ENCODE measurements at places on chromosomes 6 and 20.

DNA sequence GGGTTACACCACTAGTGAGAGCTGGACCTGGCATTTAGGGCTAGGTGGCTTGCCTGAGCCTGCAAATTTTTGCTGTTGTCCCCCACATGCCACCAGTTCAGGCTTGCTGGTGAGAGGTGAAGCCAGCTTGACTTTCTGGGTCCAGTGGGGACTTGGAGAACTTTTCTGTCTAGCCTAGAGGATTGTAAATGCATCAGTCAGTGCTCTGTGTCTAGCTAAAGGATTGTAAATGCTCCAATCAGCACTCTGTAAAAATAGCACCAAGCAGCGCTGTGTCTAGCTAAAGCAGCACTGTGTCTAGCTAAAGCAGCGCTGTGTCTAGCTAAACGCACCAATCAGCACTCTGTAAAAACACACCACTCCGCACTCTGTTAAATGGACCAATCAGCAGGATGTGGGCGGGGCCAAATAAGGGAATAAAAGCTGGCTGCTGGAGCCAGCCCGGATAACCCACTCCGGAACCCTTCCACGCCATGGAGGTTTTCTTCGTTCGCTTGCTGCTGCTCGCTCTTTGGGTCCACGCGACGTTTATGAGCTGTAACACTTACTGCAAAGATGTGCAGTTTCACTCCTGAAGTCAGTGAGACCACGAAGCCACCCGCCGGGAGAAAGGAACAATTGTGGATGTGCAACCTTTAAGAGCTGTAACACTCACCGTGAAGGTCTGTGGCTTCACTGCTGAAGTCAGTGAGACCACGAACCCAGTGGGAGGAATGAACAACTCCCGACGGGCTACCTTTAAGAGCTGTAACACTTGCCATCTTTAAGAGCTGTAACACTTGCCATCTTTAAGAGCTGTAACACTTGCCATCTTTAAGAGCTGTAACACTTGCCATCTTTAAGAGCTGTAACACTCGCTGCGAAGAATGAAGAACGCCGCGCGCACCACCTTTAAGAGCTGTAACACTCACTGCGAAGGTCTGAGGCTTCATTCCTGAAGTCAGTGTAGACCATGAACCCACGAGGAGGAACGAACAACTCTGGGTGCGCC lies 27.3 kb downstream of the GMPR start:
- no peak for DNase-seq

DNA sequence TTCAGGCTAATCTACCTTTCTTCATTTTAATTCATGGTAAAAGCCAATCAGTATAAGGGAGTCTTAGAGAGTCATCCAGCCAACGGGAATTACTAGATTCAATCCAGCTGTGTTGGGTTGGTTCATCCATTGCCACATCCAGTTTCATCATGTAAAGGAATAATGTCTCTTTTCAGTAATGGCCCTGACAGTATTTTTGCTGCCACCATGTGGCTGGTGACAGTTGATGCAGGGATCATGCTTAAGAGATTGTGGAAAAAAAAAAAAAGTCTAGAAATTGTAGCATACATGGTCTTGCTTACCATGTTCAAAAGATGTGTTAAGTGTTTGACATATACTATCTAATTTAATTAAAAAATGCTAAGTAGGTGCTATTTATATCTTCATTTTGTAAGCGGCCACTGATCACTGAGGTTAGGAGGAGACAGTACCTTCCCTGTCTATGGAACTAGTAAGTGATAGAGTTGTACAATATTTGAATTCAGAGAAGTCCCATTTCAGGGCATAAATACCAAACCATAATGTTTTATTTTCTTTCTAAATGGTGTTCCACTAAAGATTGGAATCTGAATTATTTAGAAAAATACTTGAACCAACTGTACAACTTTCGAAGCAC lies 135.9 kb downstream of the KHDRBS2 start:
- no peak for DNase-seq

DNA sequence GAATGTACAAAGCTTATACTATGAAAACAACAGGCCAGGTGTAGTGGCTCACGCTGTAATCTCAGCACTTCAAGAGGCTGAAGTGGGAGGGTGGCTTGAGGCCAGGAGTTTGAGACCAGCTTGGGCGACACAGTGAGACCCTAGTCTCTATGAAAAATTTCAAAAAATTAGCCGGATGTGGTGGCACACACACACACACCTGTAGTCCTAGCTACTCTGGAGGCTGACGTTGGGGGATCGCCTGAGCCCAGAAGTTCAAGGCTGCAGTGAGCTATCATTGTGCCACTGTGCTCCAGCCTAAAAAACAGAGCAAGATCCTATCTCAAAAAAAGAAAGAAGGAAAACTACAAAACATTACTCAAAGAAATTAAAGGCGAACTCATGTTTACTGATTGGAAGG lies 7.3 kb upstream of the ASF1A start:
- no peak for DNase-seq

GRCh38 chr6:154350293-154350692 lies 6.3 kb downstream of the IPCEF1 start:
- no peak for DNase-seq

DNA sequence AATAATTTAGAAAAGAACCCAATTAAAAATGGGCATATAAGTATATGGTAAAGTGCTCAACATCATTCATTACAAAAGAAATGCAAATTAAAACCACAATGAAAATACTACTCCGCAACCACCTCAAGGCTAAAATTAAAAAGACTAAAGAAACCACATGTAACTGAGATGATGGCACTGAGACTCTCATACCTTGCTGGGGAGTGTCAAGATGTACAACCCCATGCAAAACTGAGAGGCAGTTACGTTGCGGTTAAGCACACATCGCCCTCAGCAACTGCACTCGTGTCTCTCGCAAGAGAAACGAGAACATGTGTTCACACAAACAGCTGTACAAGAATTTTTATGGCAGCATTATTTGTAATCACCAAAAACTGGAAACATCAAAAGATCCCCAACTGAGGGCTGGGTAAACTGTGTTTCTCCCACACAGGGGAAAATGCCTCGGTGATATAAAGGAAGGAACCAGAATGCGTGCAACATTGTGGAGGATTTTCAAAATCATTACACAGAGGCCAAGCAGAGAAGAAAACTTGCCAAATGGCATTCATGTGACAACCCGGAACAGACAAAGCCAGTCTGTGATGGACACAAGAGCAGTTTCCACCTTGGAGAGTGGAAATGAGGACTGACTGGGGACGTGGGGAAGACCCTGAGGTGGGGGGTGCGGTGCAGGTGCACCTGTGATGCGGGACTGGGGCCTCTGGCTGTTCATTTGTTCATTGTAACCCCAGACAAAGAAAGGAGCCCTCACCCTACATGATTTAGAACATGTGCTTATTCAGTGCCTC lies 144.9 kb downstream of the WDR27 start:
- DNase-seq, result no peak

DNA sequence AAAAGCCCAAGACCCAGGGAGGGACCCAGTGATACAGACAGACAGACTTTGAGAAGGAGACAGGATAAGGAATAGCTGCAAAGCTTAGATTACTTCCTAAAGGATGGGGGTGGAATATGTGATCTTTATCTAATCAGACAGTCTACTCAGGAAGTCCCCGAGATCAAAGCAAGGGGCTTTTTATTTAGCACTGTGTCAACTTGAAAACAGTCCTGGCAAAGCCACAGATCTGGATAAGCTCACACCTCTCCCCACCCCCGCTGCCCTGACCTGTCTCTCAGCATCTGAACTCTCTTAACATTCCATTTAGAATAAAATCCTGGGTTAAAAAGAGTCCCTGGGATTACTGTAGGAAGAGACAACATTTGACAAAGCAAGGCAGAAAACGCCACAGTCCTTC lies 101.5 kb downstream of the ISM1 start:
- no peak for DNase-seq

GRCh38 chr6:151276112-151276740 lies 36.5 kb downstream of the AKAP12 start:
- no peak for DNase-seq

DNA sequence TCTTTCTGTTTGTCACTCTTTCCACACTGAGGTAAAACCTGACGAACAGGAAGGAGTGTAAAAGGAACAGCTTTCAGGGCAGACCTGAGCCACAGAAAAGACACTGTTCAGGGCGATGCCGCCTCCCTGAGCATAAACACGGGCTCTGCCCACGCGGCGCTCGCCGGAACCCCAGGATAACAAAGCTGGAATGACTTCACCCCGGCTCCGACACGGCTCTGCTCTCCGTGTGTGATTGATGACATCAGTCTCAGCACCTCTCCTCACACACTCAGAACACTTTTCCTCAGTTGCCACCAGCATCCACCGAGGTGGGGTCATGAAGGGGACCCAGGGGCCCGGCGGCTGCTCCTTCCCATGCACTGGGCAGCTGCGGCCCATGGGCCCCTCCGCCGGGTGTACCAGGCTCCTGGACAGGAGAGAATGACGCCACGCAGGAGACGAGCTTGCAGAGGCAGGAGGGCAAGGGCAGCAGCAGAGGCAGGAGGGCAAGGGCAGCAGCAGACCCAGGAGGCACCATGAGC lies 43.6 kb downstream of the DLL1 start:
- no peak for DNase-seq

- DNase-seq, result no peak
Measured at GRCh38 chr6:11437824-11438459, 99.6 kb upstream of the TMEM170B start.

DNA sequence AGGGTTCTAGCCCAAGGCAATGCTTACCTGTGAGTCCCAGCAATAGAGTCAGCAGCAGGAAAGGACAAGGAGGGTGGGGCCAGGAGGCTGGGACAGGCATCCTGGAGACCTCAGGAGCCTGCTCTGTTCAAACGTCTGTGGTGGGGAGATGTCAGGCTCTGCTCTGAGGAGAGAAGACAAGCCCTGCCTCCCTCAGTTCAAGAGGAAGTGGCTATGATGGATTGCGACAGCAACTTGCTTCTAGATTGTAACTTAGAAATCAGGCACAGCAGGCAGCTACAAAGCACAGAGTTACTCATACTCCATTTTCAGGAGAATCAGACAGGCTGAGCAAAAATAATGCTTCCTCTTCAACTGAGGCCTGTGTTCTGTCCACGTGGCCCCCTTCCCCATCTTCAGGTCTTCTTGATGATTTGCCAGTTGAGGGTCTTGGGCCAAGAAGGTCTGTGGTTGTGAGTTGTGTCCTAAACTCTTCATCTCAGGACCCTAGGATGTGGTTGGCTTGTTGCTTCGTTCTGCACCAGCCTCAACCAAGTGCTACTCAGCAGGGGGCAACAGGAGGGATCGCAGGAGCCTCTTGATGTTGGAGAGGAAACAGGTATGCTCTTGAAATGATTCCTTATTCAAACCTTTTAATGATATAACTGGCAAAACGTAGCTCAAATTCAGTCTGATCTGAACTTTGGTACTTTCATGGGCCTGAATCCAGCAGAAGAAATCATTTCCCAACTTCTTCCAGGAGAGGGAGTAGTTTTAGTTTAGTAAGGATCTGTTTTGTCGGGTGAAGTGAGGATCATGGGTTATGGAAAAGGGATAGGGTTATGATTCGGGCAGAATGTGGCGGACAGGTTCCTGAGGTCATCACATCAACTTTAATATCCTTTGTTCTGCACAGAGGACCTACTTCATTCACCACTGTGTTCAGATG lies 31.0 kb downstream of the SIRPB1 start:
- no peak for DNase-seq

DNA sequence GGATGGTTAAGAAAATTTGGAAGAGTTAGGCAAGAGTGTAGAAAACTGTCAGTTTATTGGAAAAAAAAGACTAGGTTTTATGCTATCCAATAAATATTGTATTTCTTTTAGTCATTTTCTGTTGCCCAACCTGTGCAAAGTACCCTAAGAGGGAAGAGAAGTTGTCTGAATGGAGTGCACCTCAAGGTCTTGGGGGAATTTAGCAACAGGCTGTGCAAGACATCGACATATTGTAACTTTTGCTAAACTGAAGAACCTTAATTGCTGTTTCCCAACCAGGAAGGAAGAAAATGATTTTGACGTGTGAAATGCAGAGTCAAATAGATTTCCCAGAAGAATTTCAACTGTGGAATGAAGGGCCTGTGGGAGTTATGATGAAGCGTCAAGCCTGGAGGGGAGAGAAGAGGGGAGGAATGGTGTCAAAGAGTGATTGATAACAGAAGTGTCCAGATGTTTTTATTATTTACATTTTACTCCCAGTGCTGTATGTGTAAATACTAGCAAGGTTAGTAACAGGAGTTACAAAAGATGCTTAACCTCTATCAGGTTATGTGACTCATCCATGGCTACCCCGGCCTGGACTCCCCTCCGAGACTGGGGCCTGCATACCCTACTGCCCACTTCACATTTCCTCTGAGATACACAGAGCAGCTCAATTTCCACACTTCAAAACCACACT lies 246.8 kb downstream of the MYLK4 start:
- no peak for DNase-seq

DNA sequence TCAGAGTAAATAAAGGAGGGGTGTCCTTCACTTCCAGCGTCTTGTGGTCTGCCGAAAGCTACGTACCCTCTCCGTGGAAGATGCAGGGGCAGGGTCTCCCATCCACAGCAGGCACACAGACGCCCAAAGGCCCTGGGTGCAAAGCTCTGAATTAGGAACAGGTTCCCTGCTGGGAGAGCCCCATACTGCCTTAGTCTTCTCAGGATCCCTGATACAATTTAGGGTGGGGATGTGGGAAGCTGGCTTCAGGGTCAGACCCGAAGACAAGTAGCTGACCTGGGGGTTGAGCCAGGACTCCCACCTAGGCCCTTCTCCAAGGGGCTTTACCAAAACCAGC lies 74.1 kb downstream of the TTLL2 start:
- DNase-seq, result no peak

DNA sequence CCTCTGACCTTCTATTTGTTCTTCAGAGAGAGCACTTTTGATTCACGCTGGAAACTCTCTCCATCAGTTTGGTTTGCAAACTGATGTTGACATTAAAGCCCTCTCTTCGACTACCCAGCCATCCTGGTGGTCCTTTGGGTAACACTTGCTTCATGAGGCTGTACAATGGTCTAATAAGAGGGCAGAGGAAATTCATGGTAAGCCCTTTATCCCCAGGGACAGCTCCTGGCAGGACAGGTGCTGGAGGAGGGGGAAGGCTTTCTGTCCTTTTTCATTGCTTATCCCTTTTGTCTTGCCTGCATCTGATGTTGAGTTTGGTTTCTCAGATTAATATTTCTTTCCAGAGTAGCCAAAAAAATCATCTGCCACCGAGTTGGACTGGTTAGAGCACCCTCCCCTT lies 52.1 kb upstream of the CD93 start:
- DNase-seq, result no peak

- no peak for DNase-seq
Measured at GRCh38 chr6:84019141-84019841, 14.3 kb upstream of the MRAP2 start.

DNA sequence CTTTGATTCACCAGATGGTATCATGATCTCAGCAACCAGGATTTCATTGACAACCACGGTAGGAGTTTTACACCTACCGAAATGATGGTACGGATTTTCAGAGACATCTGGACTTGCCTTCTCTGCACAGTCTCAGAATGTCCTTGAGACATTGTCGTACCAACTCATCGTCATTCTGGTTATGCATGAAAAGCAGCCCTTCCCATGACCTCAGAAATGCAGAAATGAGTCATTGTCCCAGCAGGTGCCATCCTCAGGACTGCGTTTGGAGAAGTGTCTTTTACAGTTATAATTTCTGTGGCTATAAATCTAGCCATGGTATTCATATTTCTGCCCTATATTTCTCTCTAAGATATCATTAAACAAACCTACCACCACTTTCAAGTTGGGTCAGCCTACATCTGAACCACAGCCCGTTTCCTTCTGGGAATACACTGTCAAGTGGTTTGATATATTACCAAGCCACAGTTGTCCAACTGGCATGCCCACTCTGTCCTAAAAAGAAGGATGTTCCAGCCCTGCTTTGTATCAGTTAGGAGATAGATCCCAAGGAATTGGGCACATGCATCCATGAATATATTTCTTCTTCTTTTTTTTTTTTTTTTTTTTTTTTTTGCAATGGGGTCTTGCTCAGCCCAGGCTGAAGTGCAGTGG lies 7.5 kb upstream of the BFSP1 start:
- DNase-seq, result no peak

GRCh38 chr6:100622907-100623692 lies 158.4 kb upstream of the SIM1 start:
- no peak for DNase-seq

Data from right forelimb (tissue), 1 donor.